Hematopoietic multipotent progenitor cell treated with erythropoietin and hydrocortisone succinate and interleukin-3 and kit ligand, for 4 days (in vitro differentiated cells): ENCODE measurements at places on chromosomes 4 and X.
A peak's percentile ranks its signal among the peaks of the same experiment; 100 is the strongest.

GRCh38 chr4:68271851-68272357 is 26.4 kb upstream of the TMPRSS11B start:
- DNase-seq, result peak; percentile 70

DNA sequence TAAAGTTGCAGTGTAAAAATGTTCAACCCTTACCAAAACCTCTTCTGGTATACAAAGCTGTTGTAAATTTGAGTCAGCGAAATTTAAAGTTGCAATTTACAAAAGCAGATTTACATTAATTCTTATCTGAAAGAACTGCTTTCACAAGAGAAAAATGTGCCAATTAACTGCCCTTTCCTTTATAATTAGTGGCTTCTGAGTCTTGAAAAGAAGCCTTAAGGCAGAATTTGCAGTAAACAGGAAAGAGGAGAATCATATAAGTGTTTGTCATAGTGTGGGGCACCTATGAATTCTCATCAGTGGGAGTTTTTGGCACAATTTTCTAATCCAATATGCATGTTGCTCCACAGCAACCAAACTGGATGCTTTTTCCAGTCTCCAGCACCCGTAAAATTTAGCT is 125.3 kb upstream of the GABRG1 start:
- DNase-seq, result no peak

GRCh38 chr4:84547211-84547610 is 35.7 kb upstream of the CDS1 start:
- DNase-seq, result peak; percentile 10

- DNase-seq, result no peak
Measured at GRCh38 chr4:113144091-113144490, 94.6 kb downstream of the ANK2 start.

GRCh38 chr4:113635739-113636437 is 125.7 kb downstream of the CAMK2D start:
- no peak for DNase-seq

DNA sequence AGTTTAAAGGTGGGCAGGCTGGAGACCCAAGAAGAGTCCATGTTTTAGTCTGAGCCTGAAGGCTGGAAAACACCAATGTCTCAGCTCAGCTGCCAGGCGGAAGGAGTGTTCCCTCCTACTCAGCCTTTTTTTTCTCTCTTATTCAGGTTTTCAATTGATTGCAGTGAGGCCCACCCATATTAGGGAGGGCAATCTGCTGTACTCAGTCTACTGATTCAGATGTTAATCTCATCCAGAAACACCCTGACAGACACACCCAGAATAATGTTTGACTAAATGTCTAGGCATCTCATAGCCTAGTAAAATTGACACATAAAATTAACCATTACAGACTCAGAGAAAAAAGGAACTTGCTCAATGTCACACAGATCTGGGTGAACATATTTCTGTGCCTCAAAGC is 347.1 kb downstream of the GBA3 start:
- no peak for DNase-seq

DNA sequence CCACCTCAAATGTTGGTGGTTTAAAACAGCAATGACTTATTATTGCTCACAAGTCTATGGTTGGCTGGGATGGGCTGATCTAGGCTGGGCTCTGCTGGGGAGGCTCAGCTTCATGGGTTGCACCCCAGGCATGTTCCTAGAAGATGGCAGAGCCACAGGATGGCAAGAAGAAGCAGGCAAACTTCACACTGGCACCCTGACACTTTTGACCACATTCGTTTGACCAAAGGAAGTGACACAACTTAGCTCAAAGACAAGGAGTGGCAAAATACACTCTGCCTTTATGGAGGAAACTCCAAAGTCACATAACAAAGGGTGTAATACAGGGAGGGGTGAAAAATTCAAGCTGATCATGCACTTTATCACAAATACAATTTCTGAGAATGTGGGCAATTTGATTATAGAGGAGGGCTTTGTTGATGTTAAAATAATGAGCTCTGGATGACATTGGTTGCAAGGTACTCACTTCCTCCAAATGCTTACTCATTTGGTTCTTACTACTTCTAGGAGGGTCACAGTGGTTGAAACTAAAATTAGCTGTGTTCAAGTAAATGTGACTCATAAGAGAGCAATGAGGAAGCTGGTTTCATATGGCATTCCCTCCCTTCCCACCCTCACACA is 249.2 kb upstream of the RPS6KA3 start:
- DNase-seq, result peak; percentile 53

- peak; percentile 4 for DNase-seq
Measured at GRCh38 chrX:19372547-19373331, 29.0 kb downstream of the PDHA1 start.

GRCh38 chrX:108310506-108310905 is 127.7 kb downstream of the COL4A6 start:
- no peak for DNase-seq

DNA sequence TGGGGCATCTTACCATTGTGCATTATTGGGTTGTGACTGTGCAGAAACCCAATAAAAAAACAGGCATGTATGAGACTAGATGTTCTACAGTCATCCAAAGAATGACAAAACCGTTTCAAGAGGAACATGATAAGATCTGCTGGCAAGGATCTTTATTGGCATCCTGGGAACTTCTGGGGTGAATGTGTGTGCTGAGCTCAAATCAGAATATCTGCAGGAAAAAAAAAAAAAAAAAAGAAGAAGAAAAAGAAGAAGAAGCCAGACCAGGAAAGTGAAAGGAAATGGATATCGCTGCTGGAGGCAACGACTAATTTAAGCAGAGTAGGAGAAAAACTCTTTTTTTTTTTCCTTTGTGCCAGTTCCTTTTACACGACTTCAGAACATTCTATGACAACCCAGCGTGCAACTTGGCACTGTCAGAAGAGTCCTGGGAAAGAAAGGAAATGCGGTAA is 484.2 kb upstream of the BOD1L1 start:
- DNase-seq, result peak; percentile 31

DNA sequence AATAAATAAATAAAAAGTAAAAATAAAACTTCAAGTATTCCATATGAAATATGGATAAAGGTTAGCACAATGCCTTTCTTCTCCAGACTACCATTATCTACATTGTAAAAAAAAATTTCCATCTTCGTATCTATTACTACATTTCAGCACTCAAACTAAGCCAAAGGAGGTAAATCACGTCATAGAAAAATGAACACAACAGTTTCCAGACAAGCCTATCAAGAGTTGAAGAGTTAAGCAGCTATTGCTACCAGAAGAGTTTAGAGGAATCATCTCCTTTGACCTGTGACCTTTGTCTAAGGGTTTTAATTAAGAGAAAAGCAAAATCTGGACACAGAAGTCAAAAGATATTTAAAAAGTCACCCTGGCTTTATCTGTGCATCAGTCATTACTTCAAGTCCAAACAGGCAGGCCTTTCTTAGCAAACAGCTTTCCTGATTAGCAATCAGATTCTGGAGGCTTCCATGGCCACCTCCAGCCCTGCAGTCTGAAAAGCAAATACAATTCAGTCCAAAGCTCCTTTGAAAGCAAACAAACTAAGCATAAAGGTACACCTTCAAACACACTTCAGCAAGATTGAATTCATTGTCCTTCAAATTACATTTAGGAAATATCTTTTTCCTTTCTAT is 82.2 kb downstream of the APBB2 start:
- DNase-seq, result no peak

DNA sequence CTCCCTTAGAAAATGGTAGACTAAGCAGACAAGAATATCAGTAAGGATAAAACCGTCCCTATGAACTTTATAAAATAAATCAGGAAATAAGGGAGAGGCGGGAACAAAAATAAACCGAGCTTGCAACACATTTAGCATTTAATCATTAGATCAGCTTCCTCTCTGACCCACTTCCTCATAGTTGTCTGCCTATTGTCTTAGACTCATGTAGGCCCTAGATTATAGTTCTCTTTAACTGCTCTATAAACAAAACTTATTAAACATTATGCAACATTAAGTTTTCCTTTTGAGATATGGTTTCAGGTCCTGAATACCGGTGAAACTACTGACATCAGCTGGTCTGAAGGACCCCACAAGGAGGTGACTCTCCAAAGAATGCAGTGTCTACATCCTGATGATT is 15.8 kb upstream of the SRD5A3 start:
- peak; percentile 63 for DNase-seq

DNA sequence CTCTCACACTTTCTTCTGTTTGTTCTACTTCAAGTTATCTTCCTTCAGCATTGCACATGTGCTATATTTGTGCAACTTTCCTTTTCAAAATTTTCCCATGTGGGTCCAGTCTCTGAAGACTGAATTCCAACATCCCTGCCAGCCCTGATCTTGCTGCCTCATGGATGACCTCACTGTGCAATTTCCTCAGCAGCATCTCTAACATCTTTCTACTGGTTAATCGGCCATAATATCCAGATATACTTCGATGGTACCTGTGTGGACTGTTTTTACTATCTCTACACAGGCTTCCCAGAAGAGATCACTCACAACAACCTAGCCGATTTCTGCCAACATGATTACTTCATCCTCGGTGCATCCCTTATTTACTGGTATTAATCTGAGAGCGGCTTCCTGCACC is 41.5 kb downstream of the GPM6A start:
- DNase-seq, result no peak

GRCh38 chr4:11625211-11625610 is 196.5 kb upstream of the HS3ST1 start:
- no peak for DNase-seq

GRCh38 chr4:170776983-170777382 is 687.2 kb upstream of the AADAT start:
- no peak for DNase-seq

- DNase-seq, result peak; percentile 92
Measured at GRCh38 chr4:88007304-88008121, at the start of gene PKD2. TSS of gene PKD2 (plus strand) at chr4:88007635. CDS start at chr4:88007734, 99 bp downstream.

DNA sequence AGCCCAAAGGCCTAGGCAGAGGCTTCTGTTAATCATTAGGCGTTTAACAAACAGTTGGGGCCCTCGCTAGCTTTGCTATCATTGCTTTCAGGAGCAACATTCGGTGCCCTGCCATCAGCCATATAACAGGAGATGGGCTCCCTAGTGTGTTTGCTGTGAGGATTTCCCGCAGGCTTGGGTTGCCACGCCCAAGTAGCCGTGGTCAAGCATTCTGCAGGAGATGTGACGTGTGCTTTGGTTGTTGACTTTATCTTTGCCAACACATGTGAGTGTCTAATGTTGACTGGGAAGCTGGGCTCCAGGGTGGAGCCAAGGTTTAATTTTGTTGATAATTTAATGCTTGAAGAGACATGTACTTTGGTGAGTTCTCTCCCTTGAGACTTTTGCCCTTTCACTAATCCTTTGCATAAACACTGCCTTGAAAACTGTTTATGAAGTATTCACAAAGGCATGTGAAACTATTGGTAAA is 184.6 kb upstream of the KIT start:
- DNase-seq, result peak; percentile 94

DNA sequence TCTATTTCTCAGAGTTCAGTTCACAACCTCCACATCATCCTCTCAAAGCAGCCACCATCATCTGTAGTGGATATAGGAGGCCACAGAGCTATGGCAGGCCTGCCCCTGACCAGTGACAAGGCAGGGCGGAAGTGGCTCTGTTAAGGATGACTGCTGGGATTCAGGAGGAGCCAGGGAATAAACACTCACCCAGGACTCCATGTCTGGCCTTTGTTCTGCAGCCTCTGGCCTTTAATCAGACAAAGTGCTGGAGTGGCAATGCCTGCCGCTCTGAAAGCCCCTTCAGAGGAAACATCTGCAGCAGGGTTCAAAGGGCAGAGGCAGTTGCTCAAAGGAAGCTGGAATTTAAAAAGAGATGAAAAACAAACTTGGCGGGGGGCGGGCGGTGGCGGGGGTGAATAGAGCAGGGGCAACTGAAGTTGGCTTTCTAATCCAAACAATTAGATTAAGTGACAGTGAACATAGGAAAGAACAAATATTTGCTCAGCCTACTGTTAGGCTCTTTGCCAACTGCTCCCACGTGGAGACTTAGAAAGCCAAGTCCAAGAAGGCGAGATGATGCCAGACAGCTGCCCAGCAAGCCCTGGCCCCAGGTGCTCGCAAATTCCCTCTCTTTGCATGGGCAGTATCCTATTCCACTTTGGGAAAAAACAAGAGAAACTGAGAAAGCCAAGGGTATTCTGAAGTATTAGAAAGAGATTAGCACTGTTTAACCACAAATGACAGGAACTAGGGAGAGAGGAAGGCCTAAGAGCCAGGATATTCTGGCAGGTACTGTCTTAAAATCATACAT is 5.5 kb downstream of the MPP1 start:
- no peak for DNase-seq

DNA sequence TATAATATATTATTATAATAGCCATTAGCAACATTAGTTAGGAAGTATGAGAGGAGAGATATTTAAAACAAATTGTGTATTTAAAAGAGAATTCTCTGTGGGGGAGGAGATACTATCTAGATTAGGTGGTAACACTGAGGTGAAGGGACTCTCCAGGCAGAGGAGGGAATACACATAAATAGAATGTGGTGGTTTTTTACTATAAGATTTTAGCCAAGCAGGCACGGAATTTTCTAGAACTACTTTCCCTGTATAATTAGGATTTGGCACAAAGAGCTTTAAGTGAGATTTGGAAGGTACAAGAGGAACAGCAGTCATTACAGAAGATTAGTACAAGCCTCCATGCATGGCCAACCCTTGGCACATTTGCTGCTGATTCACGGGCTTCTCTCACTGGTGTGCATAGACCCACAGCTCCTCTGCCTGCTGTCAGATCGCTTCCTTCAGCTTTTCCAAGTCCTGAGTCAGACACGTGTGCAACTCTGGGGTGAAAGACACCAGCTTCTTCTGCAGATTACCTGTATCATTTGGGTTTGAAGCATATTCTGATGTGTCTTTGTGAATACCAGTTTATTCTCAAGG is 685.5 kb downstream of the KCTD8 start:
- DNase-seq, result no peak

DNA sequence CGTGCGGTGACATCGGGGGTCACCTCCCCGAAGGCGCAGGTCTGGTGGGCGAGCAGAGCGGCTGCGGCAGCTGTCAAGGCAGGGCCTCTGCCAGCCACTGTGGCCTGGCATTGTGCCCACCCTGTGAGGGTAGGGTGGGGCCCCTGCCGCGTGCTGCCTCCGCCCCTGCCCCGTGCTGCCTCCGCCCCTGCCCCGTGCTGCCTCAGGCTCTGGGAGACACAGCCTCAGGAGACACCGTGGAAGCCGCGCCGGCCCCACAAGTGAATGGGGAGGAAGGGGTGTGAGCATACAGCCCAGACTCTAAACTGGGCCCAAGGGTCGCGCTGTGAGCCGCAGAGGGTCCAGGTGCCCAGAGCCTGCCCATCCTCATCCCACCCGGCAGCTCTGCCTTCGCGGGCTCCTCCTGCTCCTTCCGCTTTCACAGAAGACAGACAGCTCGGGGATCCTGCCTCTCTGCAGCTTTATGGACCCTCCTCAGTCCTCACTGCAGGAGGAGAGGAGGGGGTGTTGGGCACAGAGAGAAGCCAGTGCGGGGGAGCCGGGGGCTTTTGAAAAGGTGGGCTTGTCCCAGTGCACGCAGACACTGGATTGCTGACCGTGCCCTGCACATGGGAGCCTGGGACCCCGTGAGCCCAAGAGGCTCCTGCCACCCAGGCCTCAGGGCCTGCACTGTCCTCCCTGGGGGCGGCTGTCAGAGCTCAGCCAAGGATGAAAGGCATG is 27.4 kb downstream of the PCGF3 start:
- DNase-seq, result peak; percentile 88
